ENCODE measurements at places on chromosomes 16 and 17. TPM values are rescaled to one million over a fixed set of nuclear protein-coding genes. Genes with fewer than 3 reads are reported as not detected.

GRCh38 chr17:39564211-39564848 lies 43.4 kb downstream of the NEUROD2 start:
- no peak for DNase-seq

The AGRP gene
- total RNA-seq, result not detected

DNA sequence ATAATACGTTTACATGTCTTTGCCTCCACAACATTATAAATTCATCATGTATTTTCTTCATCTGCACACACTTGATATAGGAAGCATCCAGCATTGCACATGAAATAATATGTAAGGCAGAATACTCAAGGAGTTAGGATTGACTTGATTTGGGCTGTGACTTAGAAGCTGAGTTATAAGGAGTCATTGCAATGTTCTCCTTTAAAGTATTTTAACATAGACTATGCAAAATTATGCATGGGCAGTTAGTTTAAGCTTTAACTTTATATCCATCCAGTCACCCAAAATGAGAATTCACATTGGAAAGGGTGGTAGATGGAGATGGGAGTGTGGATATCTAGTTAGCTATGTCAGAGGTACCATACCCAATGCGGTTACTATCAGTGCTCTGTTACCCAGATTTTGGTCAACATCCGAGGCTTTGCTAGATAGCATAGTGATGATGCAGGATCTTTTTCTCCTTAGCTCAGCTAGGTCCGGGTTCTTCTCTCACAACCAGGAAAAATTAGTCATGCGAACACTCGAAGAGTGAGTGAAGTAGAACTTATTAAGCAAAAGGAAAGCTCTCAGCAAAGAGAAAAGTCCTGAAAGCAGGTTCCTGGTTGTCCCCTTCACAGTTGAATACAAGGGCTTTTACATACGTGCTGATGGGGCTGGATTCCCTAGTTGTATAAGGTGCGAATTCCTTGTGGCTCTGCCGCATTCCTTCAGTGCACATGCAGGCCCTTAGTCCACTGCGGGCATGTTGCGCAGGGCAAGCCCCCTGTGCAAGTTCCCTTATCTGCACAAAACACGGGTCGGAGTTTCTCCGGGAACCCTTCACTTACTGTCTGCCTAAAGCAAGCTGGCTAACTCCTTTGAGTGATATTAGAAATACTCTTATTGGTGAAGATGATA lies 73.1 kb upstream of the FAM20A start:
- no peak for DNase-seq

DNA sequence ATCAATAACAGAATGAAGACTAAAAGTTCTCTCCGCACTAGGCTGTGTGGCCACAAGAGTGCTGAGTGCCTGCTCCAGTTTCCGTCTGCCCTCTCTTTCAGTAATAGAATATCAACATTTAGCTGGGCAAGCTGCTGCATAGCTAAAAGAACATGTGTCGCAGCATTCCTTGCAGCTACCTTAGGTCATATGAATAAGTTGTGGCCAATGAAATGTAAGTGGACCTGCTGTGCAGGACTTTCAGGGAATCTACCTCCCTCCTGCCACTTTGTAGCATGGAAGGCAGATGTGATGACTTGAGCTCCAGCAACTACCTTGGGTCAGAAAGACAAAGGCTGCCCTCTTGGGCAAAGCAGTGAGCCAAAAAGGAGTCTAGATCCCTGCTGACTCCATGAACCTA lies 25.4 kb downstream of the SLC39A11 start:
- no peak for DNase-seq

DNA sequence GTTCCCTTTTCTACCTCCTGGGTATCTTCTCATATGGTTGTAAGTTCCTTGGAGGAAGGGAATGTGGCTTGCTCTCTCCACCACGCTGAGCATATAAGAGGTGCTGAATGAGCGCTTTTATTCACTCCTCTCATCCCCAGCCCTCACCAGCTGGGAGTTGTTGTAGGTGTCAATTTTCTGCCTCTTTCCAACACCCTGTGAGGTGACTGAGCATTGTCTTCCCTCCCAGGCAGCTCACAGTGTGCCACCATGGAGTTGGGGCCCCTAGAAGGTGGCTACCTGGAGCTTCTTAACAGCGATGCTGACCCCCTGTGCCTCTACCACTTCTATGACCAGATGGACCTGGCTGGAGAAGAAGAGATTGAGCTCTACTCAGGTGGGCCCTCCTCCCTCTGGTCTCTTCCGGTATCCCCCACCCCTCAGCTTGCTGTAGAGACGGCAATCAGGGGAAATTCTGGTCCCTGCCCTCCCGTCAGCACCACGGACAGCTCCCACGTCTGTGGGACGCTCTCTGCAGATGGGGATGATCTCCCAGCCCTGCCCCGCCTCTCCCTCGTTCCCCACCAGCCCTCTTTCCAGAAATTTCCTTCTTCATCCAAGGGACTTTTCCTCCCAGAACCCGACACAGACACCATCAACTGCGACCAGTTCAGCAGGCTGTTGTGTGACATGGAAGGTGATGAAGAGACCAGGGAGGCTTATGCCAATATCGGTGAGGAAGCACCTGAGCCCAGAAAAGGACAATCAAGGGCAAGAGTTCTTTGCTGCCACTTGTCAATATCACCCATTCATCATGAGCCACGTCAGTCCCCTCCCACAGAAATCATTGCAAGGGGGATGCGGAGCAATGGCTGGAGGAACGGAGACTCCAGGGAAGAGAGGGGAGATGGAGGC lies 18.3 kb downstream of the CIITA start:
- peak; percentile 68 for DNase-seq

The HERPUD1 gene
- 108 TPM for total RNA-seq

DNA sequence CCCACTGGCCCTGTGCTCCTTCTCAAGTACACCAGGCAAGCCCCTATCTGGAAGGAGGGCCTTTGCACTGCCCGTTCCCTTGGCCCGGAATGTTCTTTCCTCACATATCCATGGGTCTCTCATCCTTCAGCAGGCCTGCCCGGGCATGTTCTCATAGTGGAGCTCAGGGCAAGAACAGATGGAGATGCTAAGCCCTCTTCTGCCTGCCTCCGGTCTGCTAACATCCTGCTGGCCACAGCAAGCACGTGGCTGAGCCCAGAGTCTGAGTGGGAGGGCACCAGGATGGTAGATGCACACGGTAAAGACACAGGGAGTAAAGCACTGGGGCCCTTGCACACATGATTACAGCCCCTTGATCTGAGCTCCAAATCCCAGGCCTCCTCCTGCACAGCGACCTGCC lies 19.8 kb upstream of the ANKRD40CL start:
- no peak for DNase-seq

DNA sequence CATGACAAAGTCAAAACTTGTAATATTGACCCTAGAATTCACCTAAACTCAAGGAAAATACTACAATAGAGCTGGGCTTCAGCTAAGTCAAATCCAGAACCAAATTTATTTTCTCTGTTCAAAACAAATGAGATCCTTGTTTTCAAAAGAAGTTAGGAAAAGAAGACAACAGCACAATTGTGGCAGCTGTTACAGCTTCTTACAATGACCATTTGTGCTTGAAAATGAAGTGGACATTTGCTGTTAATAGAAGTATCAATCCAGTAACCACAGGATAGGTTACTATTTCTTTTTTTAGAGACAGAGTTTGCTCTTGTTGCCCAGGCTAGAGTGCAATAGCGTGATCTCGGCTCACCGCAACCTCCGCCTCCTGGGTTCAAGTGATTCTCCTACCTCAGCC lies 44.4 kb downstream of the APPBP2 start:
- DNase-seq, result no peak

DNA sequence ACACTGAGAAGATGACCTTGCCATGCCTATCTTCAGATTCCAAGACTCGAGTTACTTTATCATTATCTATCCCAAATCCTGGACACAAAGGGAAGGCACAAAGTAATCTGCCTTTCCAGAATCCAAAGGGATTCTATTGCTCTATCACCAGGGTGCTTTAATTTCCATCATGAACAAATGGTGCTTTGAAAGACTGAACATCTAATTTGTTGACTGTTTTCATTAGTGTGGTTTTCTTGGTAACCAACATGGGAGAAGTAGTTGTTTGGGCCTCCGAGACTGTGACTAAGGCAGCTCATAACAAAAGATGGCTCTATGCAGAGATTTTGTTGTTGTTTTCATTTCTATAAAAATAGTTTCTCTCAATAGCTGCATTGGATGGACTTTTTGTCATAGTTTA lies 441.0 kb upstream of the SOX9 start:
- DNase-seq, result no peak

The SLC12A3 gene
- total RNA-seq, result not detected

The RHBDL3 gene
- not detected for total RNA-seq

GRCh38 chr17:64775701-64776570 lies 113.8 kb upstream of the SMURF2 start:
- peak; percentile 44 for DNase-seq

DNA sequence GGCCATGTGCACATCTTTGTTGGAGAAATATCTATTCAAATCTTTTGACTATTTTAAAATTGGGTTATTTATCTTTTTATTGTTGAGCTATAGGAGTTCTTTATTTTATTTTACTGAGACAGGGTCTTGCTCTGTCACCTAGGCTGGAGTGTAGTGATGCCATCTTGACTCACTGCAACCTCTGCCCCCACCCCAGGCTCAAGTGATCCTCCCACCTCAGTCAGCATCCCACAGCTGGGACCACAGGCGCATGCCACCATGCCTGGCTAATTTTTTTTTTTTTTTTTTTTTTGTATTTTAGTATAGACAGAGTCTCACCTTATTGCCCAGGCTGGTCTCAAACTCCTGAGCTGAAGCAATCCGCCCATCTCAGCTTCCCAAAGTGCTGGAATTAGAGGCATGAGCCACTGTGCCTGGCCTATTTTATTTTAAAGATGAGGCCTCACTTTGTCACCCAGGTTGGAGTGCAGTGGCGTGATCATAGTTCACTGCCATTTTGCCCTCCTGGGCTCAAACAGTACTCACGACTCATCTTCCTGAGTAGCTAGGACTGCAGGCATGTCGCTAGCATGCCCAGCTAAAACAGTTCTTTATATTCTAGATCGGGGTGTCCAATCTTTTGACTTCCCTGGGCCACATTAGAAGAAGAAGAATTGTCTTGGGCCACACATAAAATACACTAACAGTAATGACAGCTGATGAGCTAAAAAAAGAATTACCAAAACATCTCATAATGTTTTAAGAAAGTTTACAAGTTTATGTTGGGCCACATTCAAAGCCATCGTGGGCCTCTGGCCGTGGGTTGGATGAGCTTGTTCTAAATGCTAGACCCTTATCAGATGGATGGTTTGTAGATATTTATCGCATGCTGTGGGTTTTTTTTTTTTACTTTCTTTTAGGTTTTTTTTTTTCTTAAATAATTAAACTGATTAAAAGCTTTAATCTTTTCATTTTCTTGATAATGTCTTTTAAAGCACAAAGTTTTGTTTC lies 13.7 kb downstream of the TENT4B start:
- no peak for DNase-seq
